MCF 10A (cell line): ENCODE measurements at places on chromosomes 2 and 18.
A peak's percentile ranks its signal among the peaks of the same experiment; 100 is the strongest.

GRCh38 chr2:168713325-168713724 is 89.1 kb upstream of the NOSTRIN start:
- H3K27ac ChIP-seq = no peak overlapping the region
- H3K27me3 ChIP-seq = no peaks in the 10 kb centered on the region

DNA sequence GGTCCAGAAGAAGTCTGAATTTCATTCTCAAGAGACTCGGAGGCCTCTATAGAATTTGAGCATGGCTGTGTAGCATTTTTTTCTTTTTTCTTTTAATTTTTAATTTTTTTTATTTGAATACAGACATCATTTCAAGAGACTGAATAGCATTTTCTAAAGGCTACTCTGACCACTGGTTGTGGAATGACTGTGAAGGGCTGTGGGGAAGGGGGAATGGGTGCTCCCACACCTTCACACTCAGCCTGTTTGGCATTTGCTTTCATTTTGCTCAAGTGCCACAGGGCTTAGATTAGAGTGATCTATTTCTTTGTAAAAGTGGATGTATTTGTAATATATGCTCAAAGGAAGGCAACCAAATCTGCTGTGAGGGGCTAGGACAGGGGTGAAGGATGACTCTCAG is 142.0 kb upstream of the SPOPL start:
- no peak overlapping the region for H3K27ac ChIP-seq
- no peaks in the 10 kb centered on the region for H3K36me3 ChIP-seq
- peaks cover 15% of the 10 kb centered on the region for H3K4me1 ChIP-seq

GRCh38 chr2:3042601-3043585 is 334.7 kb downstream of the EIPR1 start:
- no peak overlapping the region for H3K27ac ChIP-seq
- H3K4me1 ChIP-seq = no peaks in the 10 kb centered on the region
- no peak for DNase-seq
- H3K36me3 ChIP-seq = no peaks in the 10 kb centered on the region
- no peaks in the 10 kb centered on the region for H3K27me3 ChIP-seq

GRCh38 chr18:36728345-36728744 is 100.5 kb downstream of the TPGS2 start:
- no peaks in the 10 kb centered on the region for H3K4me1 ChIP-seq
- H3K27me3 ChIP-seq = no peaks in the 10 kb centered on the region
- DNase-seq = no peak
- no peak overlapping the region for H3K4me3 ChIP-seq

- H3K4me3 ChIP-seq = no peak overlapping the region
- peaks cover 30% of the 10 kb centered on the region for H3K36me3 ChIP-seq
- no peak for DNase-seq
- H3K27ac ChIP-seq = no peak overlapping the region
- peaks cover 16% of the 10 kb centered on the region for H3K4me1 ChIP-seq
These were observed 264.4 kb downstream of the TWIST2 start for GRCh38 chr2:239112127-239112774.

DNA sequence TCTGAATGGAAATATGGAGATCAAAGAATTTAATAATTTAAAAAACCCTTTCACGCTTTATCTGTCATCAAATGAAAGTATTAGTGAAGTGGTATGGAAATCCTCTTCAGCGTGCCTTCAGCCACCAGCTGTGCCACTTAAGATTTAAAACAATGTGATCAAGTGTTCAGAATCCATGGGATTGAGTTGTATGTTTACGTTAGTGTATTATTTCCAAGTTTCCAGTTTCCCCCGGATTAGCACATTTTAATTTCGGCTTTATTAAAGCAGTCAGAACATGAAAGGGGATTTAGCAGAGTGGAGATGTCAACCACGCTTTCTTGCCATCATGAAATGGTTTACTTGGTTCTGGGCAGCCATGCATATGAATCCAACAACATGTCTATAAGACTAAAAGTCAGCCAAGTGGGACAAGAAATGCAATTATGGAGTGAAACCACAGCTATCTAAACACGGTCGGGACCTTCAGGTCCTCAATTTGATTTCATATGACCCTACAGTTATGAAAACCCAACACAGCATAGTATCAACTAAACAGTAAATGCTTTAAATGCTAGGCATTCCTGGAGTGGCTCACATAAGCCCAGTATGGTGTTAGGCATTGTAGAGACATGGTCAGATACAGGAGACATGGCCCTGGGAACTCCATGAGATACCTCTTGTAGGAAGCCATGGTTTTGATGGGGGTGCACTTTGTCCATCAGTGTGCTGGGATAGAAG is 224.9 kb upstream of the EPAS1 start:
- no peak overlapping the region for H3K4me3 ChIP-seq
- no peak overlapping the region for H3K27ac ChIP-seq
- DNase-seq = no peak
- peaks cover 32% of the 10 kb centered on the region for H3K4me1 ChIP-seq

DNA sequence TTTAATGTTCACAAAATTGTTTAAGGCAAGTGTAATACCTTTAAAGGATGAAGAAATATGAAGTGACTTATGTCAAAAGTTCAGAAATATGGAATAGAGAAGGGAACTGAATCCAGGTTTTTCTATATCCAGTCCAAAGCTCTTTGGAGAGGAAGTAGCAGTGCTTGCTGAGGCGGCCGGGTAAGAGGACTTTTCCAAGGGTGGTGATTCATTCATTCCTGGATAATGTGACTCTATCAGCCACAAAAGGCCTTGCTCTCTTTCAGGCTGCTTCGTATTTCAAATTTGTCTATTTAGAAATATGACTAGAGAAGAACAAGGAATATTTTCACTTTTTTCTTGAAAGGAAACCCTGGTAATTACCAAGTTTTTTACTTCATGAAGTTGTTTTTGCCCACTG is 830.1 kb upstream of the ZEB2 start:
- no peak overlapping the region for H3K4me3 ChIP-seq
- H3K27ac ChIP-seq = no peak overlapping the region
- no peaks in the 10 kb centered on the region for H3K27me3 ChIP-seq
- H3K36me3 ChIP-seq = no peaks in the 10 kb centered on the region

DNA sequence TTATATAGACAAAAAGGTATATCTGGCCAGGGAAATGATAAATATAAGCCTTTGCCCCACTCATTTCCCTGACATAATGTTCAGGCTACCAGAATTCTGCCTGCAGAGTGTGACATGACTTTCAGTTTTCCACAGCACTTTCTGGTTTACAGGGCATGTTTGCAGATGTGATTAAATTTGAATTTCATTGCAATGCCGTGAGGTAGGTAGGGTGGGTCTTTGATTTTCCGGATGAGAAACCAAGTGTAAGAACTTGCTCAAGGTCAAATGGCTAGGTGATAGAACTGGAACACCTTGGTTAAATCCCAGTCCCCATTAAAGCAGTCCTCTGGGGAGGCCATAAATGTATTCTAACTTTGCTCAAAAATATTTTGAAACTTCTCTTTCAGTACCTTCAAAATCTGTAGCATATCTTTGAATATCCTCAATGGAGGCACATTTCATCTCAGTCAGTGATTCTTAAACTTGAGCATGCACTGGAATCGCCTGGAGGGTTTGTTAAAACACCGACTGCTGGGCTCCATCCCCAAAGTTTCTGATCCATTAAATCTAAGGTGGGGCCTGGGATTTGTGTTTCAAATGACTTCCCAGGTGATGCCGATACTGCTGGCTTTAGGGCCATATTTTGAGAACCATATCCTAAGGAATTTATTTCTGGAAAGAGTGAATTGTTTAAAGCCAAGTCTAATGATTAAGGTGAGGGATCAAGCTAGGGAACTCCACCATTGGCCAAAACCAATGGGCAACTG is 35.0 kb downstream of the MRPL33 start:
- H3K4me1 ChIP-seq = peaks cover 39% of the 10 kb centered on the region
- H3K27ac ChIP-seq = no peak overlapping the region
- peaks cover 5% of the 10 kb centered on the region for H3K36me3 ChIP-seq
- H3K27me3 ChIP-seq = no peaks in the 10 kb centered on the region

DNA sequence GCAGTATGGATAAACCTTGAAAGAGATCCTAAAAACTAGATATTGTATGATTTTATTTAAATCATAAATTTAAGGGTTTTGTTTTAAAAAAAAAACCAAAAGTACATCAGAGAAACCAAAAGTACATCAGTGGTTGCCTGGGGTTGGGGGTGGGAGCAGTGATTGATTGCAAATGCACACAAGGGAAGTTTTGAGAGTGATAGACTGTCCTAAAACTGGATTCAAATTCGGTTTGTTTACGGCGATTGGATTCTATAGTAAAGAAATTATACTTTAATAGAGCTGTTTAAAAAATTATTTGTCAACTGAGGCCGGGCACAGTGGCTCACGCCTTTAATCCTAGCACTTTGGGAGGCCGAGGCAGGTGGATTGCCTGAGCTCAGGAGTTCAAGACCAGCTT is 179.8 kb downstream of the METTL4 start:
- no peak overlapping the region for H3K27ac ChIP-seq
- DNase-seq = no peak

DNA sequence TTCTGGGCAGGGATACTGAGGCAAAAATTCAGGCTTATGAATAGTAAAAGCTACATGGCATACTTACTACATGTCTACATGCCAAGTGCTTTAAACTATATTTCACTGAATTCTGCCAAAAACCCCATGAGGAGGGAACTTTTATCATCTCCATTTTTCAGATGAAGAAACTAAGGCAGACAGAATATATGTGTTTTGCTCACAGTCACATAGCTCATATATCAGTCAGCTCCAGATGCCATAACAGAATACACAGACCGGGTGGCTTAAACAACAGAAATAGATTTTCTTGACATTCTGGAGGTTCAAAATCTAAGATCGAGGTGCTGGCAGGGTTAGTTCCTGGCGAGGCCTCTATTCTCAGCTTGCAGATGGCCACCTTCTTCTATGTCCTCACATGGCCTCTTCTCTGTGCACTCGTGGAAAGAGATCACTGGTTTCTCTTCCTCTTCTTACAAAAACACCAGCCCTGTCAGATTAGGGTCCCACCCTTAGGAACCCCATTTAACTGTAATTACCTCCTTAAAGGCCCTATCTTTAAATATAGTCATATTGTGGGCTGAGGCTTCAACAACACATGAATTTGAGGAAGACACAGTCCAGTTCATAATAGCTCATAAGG is 27.1 kb upstream of the CREB1 start:
- peaks cover 34% of the 10 kb centered on the region for H3K4me1 ChIP-seq
- H3K27ac ChIP-seq = peak overlapping the region; percentile 32
- no peak overlapping the region for H3K4me3 ChIP-seq
- no peaks in the 10 kb centered on the region for H3K27me3 ChIP-seq

GRCh38 chr2:40348665-40349064 is 103.2 kb downstream of the SLC8A1 start:
- H3K27ac ChIP-seq = no peak overlapping the region
- no peaks in the 10 kb centered on the region for H3K36me3 ChIP-seq
- DNase-seq = no peak
- H3K4me3 ChIP-seq = no peak overlapping the region

GRCh38 chr2:145789636-145790035 is 1269.7 kb upstream of the ZEB2 start:
- peaks cover 6% of the 10 kb centered on the region for H3K4me1 ChIP-seq
- peaks cover 5% of the 10 kb centered on the region for H3K36me3 ChIP-seq
- no peak for DNase-seq
